ENCODE measurements at places on chromosomes 13 and 19.

DNA sequence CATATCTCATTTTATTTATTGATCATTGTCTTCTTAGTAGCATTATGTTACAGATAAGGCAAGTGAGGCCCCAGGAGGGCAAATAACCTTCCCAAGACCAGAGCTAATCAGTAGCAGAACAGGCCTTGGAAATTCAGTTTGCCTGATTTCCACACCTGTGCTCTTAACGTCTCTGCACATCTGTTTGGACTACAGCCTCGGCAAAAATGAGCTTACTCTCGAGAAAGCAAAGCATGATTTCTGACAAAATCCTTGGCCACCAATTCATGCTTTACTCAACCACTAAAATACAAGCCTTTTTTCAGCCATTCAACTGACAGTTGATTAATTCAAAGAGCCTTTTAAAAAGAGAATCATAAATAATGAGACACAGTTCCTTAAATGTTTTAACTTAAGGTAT, 309.3 kb upstream of the HTR2A start:
- no peak for DNase-seq

DNA sequence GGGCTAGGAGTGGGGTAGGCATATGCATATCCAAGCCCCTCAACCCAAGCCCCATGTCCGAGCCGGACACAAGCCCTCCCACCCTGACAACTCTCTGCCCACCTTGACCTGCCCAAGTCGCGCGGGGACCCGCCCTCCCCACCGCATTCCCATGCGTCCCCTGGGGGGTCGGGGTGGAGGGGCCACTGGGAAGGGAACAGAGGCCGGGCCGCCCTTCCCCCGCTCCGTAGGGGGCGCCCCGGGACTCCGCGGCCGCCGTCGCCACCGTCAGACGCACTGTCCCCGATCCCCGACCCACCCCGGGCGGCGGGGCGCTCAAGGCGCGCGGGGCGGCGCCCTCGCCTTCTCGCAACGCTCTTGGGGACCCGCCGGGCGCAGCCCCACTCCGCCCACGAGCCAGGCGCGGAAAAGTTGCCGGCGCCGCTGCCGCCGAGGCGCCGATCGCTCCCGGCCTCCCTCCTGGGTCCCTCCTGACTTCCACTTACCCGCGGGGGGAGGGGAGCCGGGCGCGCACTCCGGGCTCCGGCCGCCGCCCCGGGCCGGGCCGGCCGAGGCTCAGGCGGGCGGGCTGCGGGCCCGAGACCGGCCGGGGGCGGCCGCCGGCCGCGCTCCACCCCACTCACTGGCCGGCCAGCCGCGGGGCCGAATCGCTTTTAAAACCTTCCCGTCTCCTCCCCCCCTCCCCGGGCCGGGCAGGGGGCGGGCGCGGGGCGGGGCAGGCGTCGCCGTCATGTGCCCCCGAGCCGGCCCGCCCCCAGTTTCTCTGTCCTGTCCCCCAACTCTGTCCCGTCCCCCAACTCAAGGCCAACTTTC, 34.4 kb upstream of the NANOS3 start:
- DNase-seq = peak; percentile 70

DNA sequence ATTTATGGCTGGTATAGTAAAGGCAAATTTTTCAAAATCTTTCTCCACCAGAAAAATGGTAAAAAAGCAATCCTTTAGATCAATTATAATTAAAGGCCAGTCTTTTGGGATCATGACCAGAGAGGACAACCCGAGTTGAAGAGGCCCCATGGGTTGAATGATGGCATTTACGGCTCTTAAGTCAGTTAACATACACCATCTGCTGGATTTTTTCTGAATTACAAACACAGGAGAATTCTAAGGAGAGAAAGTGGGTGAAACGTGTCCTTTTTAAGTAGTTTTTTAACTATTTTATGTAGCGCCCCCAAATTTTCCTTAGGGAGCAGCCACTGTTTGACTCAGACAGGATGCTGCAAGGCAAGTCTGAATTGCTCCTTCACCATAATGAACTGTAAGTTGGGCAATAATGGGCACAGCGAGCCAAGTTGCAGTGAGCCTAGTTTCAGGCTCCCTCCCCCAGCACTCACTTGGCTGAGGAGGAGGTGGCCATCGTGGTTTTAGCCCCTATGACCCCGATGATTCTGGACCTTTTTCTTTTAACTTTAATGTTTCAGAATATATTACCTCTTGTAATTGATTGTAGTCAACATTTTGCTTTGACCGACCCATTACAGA, 13.6 kb upstream of the ZNF611 start:
- no peak for DNase-seq

DNA sequence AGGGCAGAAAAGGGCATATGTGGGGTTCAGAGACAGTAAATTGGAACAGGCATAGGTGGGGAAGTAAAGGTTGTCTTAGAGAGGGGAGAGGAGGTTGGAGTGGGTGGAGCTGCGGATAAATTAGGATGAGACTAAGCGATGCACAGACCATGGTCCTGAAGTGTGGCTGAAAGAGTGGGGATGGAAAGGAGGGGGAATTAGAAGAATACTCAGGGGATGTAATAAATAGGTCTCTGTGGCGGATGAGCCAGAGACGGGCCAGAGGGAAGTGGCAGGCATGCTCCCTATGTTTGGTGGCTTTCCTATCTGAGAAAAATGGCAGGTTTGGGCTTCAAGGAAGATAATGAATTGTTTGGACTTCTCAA, 123.4 kb downstream of the OLFM4 start:
- no peak for DNase-seq

DNA sequence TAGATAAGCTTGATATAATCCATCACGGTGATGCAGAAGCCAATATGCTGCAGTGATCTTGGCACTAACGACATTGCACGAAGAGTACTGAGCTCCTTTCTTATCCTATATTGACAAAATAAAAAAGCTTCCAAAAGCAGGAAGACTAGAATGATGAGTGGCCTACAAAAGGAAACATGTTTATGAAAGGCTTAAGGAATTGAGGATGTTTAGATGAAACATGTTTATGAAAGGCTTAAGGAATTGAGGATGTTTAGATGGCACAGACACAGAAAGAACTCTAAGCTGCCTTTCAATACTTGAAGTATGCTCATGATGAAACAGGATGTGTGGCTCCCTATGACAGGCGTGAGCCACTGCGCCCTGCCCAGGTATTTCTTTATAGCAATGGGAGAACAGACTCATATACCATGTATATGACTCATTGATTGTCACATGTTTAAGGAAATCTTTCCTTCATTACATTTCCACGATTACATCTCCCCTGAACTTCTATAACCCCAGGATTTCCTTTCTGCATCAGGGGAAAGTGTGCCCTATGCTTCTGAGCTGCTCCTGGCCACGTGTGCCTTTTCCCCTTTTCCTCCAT, 690.8 kb upstream of the ARGLU1 start:
- DNase-seq = no peak

- DNase-seq = no peak
Observed at GRCh38 chr13:107767119-107767518, 448.2 kb downstream of the LIG4 start.

- DNase-seq = no peak
Observed at GRCh38 chr13:109668433-109669233, 117.8 kb downstream of the IRS2 start.

GRCh38 chr19:20453425-20453935, 112.1 kb downstream of the ZNF737 start:
- no peak for DNase-seq

DNA sequence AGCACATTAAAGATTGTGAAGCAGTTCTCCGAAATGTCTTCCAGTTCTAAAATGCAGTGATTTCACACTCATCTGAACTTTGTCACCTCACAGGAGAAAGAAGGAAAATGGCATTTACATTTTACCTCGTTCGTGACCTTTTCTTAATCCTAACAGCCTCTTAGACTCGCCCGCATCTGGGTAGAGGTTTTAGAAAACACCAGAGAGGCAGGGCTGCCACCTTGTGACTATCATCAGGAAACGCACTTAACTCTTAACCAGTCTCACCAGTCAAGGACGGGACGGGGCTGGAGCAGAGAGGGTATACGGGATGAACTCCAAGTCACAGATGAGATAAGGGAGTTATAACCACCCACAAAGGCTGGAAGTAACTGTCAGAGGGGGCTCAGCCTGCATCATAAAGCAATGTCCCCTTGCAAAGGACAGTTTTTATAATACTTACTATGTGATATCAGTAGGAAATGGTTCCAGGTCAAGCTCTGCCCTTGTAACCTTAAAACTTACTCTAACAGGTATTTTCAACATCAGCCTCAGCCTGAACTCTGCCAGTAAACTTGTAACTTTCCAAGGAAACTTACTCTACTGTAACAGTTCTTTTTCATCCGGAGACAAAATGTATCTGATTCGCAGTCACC, 8.6 kb upstream of the CEACAM6 start:
- no peak for DNase-seq

GRCh38 chr13:76928456-76928855, 19.9 kb upstream of the ACOD1 start:
- no peak for DNase-seq

DNA sequence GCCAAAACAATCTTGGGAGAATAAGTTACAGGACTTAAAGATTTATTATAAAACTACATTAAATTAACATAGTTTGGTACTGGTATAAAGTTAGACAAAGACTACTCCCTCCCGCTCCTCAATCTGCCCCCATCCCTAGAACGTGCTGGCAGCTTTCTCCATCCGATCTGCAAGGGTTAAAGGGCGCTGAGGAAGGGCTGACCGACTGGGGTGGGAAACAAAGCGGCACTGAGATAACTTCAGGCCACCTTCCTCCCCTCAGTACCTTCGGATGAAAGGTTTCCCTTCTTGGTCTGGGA, 790 bp upstream of the SUGT1 start:
- DNase-seq = no peak

DNA sequence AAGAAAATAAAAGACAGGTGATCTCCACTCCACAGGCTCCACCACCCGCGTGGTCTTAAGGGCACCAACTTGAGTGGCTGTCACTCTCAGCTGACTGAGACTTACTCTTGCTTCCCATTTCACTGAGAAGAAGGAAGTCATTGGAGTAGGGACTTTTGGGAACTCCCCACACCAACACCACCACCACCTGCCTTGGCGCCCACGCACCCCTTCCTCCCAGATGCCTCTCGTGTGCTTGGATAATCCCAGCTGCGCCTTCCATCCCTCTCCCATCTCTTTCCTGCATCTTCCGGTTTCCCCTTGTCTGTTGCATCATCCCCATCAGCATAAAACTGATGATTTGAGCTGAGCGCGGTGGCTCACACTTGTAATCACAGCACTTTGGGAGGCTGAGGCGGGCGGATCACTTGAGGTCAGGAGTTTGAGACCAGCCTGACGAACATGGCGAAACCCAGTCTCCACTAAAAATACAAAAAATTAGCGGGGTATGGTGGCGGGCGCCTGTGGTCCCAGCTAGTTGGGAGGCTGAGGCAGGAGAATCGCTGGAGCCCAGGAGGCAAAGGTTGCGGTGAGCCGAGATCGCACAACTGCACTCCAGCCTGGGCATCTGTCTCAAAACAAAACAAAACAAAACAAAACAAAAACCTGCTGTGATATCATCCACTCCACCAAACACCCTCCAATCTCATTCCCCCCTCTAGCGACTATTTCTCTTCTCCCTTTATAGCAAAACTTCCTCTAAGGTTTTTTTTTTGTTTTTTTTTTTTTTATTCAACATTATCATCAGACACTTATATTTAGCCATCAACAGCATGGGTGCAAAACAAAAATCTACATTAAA, 25.5 kb downstream of the AP2S1 start:
- no peak for DNase-seq

GRCh38 chr13:34064456-34065205, 246.7 kb downstream of the RFC3 start:
- no peak for DNase-seq

DNA sequence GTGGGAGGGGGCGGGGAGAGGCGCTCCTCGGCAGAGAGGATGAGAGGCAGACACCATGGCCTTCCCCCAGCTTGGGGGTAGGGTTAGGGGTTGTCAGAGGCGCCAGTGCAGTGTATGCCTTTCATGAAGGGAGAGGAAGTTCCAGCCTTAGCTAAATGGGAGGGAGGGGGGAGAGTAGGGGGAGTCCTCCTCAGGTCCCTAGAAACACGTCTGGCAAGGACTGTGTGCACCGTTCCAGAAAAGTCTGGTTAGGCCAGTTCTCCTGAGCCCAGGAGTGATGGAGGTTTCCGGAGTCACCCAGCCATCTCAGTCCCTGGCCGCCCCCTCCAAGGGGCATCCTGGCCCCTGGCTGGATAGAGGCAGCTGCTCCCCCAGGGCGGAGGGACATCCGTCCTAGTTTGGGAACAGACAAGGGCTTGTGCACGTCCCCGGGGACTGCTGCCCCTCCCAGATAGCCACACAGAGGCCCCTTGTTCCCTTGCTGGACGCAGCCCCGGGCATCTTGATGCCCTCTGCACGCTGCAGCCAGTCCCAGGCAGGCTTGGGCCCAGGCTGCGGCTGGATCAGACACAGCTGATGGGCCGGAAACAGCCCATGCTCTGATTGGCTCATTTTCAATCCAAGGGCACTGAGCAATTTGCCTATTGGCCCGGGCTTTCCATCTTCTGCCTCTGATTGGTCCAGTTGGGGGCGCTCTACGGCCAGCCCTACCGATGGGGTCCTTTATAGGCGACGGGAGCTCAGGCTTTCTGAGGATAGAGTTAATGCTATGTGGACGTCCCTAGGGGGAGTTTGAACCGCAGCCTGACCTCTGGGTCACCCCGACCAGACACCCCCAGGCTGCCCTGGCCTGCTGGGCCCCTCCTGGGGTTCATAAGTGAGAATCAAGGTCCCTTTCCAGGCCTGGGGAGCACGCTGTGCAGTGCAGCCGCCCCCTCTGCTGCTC, 3.8 kb downstream of the S1PR2 start:
- DNase-seq = no peak

- no peak for DNase-seq
Observed at GRCh38 chr19:6412447-6413091, 12.0 kb downstream of the KHSRP start.

DNA sequence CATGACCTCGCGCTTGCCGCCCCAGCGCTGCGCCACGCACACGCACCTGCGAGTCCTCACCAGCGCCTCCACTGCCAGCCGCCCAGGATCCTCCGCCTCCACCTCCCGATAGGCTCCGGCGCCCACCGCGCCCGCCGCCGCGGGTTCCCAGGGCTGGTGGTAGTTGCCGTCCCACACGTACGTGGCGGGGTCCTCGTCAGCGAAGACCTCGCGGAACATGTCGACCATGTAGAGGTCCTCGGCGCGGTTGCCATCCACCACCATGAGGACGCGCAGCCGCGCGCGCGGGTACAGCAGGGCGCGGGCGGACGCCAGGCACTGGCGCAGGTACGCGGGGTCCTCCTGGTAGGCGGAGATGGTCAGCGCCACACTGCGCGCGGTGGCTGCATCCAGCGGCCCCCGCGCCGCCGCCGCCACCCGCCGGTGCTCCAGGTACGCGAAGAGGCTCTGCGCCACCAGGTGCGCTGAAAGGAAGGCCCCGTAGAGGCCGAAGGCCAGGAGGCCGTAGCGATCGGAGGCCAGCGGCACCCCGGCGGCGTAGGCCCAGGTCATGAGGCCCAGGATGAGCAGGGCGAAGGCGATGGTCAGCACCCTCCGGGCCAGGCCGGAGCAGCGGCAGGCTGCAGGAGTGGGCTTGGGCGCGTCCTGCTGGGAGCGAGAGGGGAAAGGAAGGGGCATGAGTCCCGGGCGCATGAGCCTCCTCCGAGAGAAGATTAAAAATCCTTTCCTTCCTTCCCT, 4.4 kb downstream of the HAS1 start:
- no peak for DNase-seq

All from thoracic aorta (tissue), 2 donors.